ENCODE measurements at places on chromosomes 1 and 21.
A peak's percentile ranks its signal among the peaks of the same experiment; 100 is the strongest.

DNA sequence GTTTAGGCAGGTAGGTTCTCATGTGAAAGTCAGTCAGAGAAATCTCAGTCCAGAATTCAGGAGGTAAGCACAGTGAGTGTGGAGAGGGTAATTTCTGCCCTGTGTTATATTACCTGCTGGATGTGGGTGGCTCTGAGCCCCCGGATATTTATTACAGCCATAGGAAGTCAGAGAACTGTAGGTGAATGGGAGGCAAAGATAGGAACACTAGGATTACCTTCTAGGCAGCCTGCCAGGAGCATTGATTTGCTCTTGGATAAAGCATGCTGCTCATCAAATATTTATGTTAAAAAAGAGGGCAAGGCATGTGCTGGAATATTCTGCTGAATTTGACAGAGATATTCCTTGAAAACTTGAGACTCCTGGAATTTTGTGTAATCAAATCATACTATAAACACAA is 8.5 kb downstream of the GNG12 start:
- DNase-seq, result no peak

GRCh38 chr1:96698342-96698983 is 23.1 kb upstream of the PTBP2 start:
- no peak for DNase-seq

- no peak for DNase-seq
These were observed 145.9 kb downstream of the RYR2 start for GRCh38 chr1:237187842-237188241.

- no peak for DNase-seq
These were observed 124.4 kb downstream of the HUNK start for GRCh38 chr21:31997191-31997590.

- no peak for DNase-seq
These were observed 47.5 kb upstream of the IPO9 start for GRCh38 chr1:201781437-201781836.

DNA sequence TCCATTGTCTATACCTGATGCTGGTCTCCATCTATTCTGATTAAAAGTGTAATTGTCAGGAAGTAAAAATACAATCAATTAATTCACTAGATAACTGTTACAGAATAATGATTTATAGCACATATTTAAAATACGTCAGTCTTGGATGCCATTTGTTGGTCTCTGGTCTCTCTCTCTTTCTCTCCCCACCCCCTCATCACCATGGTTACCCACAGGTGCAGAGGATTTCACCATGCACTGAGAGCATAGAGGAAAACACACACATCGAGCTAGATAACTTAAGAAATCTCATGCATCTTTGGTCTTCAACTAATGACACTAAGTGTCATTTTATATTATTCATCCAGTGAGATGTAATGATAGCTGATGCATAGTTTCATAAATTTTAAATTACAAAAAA is 33.4 kb downstream of the LRRC53 start:
- no peak for DNase-seq

DNA sequence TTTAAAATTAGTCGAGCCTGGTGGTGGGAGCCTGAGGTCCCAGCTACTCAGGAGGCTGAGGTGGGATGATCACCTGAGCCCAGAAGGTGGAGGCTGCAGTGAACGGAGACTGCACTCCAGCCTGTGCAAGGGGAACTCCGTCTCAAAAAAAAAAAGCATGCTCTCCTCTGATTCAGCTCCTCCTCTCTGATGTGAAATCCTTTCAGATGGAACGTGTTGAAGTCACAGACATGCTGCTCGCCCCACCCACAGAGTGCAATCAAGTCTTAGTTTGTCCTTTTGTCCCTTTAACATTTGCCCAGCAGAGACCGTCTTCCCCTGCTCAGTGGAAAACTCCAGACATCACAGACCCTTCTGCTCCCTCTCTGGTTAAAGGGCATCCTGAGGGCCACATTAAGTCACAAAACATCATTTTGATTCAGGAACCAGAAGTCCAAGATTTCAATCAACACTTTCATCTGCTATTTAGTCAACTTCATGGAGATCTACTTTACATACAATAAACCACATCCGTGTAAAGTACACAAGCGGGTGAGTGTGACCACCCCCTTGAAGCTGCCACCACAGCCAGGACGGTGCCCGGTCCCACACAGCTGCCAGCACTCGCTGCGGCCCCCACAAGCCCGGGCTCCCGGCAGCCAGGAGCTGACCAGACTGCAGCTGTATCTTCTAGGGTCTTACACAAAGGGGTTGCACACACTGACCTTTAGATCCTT is 18.9 kb upstream of the RNF223 start:
- no peak for DNase-seq

DNA sequence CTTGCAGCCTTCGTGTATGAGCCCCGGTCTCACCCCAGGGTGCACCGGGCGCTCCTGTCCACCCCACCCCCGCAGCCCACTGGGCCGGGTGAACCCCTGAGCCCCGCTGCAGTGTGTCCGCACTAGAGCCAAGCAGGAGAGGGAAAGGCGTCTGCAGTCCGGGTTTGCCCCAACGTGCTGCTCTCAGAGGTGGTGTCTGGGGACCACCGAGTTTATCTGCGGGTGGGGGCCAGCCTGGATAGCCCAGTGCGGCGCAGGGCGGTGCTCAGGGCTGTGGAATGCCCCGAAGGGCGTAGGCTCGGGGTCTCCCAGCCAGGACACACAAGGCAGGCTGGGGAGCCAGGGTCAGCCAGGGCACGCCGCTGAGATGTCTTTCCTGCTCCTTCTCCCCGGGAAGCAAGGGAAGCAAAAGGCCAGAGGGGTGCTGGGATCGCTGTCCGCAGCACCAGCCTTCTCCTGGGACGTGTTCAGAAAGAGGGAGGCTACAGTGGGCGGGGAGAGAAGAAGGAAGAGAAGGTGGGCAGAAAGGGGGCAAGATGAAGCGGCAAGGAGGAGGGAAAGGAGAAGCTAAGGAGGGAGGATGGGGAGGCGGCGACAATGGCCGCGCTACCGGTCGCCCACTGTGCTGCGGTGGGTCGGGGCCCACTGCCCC is 56.6 kb downstream of the MAB21L3 start:
- DNase-seq, result peak; percentile 32

GRCh38 chr1:150142083-150142482 is 7.6 kb upstream of the PLEKHO1 start:
- DNase-seq, result no peak

DNA sequence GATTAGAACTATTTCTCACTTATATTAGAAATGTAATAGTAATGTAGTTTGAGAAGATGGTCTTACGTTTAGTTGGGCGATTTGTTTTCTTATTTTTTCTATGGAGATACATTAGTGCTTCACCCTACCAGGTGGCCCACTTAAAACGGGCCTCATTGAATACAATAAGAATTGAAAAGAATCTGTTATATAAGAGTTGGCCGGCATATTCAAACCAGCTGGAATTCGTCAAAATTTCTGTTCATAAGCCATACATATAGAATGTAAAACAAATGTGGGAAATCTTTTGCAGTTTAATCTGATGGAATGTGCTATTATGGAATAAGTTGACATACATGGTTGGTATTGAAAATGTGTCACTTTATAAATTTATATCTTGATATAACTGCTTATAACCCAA is 96.4 kb upstream of the C1orf105 start:
- no peak for DNase-seq

DNA sequence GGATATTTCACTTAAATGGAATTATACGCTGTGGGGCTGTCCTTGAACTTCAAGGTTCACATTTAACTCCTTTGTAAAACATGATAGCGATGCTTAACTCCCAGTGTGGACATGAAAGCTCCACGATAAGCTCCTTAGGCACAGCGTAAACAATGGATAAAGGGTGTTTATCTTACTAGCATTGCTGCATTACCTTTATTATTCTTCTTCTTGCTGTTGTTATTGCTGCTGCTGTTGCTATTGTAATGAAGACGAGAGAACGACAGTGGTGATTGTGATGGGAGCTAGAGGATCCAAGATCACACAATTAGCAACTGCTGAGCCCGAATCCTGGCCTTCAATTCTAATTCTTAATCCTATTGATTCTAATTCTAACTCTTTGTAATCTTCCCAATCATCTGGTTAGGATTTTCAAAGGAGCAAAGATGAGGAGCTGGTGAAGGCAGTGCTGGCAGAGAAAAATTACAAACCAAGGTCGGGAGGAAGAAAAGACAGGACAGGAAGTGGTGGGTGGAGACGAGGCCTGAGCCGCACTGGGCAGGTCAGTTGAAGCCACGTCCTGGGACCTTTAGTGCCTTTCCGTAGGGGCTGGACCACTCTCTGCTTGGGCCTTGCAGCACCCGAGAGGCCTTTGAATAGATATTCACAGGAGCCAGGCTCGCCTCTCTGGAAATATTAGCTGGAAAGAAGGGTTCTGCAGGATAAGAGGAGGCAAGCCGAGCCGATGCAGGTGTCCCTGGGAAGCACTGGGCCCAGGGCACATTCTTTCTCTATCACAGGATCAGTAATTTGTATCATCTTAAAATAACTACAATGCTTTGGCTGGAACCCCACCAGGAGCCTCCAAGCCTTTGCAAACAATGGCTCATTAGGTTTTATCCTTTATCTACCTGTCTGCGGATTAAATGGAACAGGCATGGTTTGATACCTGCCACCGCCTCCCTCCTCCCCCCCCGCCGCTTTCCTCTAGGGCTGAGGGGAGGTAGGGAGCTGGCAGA is 571.6 kb downstream of the AJAP1 start:
- no peak for DNase-seq

DNA sequence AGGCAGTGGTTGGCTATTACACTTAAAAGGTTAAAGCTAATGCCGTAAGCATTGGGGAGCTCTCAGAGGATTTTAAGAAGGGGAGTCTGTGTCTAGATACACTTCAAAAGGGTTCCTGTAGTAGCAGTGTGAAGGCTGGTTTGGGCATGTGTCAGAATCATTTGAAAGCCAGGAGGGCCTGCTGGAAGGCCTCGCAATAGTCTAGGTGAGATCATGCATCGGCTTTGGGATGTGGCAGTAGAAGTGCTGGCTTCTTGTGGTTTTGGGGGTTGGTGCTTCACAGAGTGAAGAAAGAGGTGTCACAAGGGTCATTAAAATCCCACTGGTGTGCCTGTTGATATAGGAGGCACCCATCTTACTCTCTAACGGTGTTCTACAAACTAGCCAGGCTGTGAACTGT is 85.7 kb downstream of the ST6GALNAC3 start:
- DNase-seq, result no peak

DNA sequence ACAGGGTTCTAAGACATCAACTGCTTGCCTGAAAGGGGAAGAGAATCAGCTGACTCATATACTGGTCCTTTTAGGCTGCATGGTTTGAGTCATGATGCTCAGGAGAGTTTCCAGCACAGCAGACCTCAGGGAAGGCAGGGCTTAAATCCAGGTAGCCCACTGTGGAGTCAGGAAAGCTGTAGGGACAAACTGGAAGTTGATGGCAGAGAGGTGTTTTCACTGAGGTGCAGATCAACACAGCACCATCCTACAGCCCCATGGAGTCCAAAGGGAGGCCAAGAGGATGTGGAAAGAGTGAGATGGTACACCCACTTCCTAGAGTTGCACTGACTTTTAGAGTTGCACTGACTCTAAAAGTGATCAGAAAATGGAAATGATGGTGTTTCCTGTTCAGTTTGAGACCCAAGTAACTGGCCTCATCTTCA is 252.4 kb upstream of the DUSP10 start:
- DNase-seq, result no peak

DNA sequence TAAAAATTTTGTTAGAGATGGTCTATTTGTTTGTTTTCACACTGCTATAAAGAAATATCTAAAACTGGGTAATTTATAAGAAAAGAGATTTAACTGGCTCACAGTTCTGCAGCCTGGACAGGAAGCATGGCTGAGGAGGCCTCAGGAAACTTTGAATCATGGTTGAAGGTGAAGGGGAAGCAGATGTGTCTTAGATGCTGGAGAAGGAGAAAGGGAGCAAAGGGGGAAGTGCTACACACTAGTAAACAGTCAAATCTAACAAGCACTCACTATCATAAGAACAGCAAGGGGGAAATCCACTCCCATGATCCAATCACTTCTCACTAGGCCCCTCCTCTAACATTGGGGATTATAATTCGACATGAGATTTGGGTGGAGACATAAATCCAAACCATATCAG is 76.8 kb upstream of the COL24A1 start:
- DNase-seq, result no peak

GRCh38 chr1:214552174-214552608 is 789 bp upstream of the PTPN14 start:
- DNase-seq, result no peak

DNA sequence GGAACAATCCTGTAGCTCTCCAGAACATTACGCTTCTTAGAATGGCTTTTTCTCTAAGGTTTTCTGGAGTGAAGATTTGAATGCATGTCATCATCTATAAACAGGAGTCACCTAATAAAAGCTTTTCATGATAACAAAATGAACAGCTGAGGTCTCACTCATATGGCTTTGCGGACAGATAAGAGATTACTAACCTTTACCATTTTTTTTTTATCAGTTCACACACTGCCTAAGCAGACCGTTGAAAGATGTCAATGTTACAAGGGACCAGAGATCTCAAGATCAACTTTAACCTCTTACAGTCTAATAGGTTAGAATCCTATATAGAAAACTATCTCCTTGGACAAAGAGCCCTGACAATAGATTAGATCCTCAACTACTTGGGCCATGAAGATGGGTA is 41.4 kb downstream of the SCMH1 start:
- DNase-seq, result no peak

GRCh38 chr1:220954321-220955075 is 75.3 kb downstream of the HLX start:
- DNase-seq, result no peak

GRCh38 chr21:33198346-33199099 is 31.2 kb upstream of the IFNAR2 start:
- no peak for DNase-seq

DNA sequence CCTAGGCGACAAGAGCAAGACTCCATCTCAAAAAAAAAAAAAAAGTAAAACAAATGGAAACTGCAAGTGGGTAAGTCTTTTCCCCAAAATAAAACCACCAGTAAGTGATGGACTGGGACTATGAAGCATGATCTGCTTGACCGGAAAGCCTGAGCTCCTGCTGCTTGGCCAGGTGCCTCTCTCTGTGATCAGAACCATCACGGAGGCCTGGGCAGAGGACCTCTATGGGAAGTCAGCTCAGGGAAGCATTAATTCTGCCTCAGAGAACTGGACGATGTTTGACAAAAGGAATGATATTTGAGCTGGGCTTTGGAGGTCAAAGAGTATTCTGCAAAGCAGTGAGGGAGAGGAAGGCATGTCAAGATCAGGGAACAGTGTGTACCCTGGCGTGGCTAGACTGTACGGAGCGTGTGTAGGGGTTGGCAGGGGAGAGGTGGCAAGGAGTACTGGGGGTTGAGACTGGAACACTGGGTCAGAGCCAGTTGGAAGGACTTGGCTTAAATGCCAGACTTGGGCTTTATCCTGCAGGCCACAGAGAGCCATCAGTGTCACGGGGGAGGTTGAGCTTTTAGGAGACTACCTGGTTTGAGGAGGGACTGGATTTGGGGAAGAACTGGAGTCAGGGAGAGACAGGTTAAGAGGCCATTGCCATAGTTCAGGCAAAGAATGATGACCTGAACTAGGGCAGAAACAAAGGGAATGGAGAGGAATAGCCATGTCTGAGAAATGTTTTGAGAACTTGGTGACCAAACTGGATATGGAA is 16.4 kb downstream of the ATP1A2 start:
- DNase-seq, result no peak

DNA sequence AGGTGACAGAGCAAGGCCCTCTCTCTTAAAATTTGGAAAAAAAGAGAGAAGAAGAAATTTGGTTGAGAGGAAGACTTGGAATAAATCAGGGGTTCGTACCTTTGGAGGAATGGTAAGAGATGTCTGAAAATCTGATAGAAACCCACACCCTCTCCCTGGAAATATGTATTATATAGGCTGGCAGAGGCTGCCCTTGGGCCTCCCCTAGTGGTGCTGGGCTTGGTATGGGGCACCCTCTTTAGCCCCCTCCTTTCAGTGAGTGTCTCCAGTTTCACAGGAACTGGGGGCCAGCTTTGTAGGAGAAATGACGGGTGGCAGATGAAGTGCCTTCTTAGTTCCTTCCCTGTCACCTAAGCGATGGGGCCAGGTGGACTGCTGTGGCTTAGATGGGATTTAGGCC is 82.9 kb upstream of the SLC2A1 start:
- DNase-seq, result no peak

Data from CD8-positive, alpha-beta T cell (primary cell).